ENCODE measurements at places on chromosomes 1 and 21.

- no peak for DNase-seq
These were observed 142.2 kb upstream of the KRTAP19-8 start for GRCh38 chr21:31180256-31181081.

- DNase-seq, result no peak
These were observed 101.7 kb downstream of the ESRRG start for GRCh38 chr1:216621536-216621935.

GRCh38 chr1:145714524-145715111 lies 4.7 kb upstream of the CD160 start:
- no peak for DNase-seq

- no peak for DNase-seq
These were observed 437.8 kb downstream of the LTN1 start for GRCh38 chr21:28554660-28555475.

DNA sequence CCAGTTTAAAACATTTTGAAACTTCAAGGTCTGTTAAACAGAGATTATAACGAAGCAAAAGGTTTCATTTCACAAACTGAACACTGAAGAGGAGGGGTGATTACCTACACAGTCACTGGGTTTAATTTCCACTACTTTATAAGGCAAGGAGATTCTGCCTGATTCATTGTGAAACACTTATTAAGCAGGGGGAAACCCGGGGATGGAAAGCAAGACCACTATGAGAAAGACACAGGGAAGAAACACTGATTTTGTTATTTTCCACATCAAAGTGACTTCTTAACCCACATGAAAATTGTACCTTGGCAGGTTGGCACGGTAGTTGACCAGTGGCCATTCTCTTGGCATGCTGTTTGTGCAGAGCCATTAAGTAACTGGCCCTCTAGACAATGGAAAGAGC lies 8.1 kb upstream of the F5 start:
- DNase-seq, result no peak

DNA sequence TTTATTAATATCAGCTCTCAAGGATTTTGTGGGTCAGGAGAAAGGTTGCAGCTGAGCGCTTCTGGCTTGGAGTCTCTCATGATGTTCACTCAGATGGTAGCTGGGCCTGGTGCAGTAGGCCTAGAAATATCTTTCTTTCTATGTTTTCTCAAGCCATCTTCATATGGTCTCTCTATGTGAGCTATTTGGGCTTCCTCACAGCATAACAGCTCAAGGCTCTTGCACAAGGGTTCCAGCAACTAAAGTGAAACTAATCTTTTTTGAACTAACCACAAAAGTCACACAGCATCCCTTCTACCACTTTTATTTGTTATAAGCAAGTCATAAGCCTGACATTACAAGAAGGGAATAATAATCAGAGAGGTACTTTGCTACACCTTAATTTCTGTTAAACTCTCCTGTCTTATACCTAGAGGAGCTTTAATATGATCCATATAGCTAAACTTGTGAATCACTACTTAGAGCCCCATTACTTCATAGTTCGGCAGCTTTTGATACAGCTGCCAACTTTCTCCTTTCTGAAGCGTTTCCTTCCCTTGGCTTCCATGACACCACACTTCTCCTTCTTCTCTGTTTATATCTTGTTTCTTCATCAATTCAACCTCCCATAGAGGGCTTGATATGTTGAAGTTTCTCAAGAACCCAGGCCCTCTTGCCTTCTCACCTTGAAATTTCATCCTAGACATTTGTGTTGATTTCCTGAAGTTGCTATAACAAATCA lies 720.2 kb downstream of the LTN1 start:
- no peak for DNase-seq

- no peak for DNase-seq
These were observed 146.8 kb downstream of the ZBTB18 start for GRCh38 chr1:244197851-244198375.

- DNase-seq, result peak; percentile 63
These were observed 3.9 kb upstream of the NUAK2 start for GRCh38 chr1:205325334-205325884.

DNA sequence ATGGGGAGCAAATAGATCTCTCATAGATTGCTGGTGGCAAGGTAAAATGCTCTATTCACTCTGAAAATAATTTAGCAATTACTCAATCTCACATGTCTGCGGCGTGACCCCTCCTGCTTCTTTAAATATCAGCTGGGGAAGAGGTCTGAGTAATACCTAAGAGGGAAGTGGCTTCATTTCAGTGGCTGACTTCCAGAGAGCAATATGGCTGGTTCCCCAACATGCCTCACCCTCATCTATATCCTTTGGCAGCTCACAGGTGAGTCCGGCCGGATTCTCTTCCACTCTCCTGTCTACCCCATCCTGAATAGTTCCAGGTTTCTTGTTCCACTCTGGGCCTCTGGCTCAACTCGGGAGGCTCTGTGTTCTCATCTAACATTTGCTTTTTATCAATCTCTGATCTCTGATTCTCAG lies at the start of gene SLAMF7:
SLAMF7 (plus strand) TSS at position 150 of the 414 bp plus-strand sequence; CDS start at position 205, 55 bp downstream.
- peak; percentile 14 for DNase-seq

- no peak for DNase-seq
These were observed 37.2 kb downstream of the ROR1 start for GRCh38 chr1:63810936-63811469.

DNA sequence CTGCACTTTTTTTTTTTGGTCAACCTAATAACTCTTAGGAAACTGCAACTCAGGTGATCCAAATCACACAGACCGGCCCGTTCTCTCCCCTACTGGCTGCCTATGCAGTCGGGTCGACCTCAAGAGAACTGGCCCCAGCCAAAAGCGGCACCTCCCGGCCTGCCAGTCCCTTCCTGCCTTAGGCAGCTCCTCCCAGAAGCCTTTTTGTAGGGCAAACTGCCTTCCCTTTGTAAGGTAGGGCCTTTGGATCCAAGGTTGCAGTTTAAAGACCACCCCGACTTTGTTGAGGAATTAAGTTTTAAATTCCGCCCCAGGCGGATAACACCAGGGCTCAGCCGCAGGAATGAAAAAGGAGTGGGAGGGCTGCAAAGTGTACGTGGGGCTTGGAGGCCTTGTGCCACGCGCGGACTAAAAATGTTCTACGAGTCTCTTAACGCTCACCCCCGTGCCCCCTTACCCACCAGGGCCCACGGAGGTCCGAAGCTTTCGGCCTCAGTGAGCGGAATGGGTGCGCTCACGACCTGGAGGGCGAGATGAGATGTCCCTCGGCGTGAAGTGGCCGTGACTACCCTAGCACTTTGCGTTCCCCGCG lies 642 bp upstream of the ST3GAL3 start:
- DNase-seq, result peak; percentile 34

DNA sequence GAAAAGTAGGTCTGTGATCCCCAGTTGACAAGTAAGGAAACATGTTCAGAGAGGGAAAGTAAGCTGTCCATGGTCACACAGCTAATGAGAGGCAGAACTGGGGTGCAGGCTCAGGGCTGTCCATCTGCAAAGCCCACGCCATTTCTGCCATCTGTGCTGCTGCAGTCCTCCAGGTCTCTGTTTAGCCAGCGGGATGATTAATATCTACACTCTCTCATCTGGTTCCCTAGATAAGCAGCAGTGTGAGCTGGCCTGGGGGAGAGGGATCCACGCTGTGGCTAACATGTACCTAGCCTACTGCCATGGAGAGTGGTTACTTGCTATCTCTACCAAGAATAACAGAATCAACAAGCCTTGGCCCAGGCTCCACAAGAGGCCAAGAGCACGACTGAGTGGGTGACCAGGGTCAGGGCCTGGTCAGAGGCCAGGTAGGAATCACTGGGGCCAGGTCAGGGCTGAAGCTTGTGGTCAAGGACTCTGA lies 75.2 kb downstream of the TRABD2B start:
- no peak for DNase-seq

DNA sequence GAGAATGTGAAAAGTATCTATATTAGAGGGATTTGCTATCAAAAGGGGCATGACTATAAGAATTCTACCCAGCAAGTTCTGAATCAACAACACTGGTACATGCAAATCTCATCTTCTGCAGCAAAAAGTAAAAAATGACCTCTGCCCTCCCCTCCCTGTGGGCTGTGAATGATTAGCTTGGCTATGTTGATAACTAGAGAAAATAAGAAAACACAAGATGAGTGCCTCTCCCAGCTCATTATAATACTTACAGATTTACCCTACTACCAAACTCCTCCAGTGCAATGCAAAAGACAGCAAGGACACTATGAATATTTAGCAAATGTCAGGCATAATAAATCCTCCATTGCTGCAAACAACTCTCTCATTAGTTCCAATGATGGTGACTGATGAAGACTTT lies 102.4 kb downstream of the SLC45A1 start:
- DNase-seq, result no peak

- peak; percentile 86 for DNase-seq
These were observed 55.2 kb downstream of the GPR161 start for GRCh38 chr1:168081373-168082007.

DNA sequence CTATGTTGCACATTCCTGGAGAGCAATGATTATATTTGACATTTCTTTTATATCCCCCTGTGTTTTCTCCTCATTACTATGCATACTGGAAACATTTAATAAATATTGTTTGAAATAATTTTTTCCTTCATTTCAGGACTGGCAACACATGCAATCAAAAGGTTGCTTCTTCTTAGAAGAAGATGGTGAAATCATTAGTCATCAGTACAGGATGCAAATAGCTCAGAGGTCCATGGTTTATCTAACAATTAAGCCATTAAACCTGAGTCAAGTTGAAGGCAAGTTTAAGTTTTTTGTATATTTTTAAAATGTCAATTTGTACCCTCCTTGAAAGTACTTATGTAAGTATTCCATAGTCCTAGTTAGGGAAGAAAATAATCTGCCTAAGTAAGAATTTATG lies 22.5 kb downstream of the EFCAB7 start:
- DNase-seq, result peak; percentile 69

GRCh38 chr21:42463861-42464515 lies 32.0 kb downstream of the RSPH1 start:
- no peak for DNase-seq

GRCh38 chr1:236748268-236748870 lies 46.7 kb upstream of the MTR start:
- DNase-seq, result no peak

DNA sequence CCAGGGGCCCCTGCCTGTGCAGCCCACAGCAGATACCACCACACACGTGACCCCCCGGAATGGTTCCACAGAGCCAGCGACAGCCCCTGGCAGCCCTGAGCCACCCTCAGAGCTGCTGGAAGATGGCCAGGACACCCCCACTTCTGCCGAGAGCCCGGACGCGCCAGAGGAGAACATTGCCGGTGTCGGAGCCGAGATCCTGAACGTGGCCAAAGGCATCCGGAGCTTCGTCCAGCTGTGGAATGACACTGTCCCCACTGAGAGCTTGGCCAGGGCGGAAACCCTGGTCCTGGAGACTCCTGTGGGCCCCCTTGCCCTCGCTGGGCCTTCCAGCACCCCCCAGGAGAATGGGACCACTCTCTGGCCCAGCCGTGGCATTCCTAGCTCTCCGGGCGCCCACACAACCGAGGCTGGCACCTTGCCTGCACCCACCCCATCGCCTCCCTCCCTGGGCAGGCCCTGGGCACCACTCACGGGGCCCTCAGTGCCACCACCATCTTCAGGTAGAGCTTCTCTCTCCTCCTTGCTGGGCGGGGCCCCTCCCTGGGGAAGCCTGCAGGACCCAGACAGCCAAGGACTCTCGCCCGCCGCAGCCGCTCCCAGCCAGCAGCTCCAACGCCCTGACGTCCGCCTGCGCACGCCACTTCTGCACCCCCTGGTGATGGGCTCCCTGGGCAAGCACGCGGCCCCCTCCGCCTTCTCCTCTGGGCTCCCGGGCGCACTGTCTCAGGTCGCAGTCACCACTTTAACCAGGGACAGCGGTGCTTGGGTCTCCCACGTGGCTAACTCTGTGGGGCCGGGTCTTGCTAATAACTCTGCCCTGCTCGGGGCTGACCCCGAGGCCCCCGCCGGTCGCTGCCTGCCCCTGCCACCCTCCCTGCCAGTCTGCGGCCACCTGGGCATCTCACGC lies 51.0 kb downstream of the COL18A1 start:
- no peak for DNase-seq

DNA sequence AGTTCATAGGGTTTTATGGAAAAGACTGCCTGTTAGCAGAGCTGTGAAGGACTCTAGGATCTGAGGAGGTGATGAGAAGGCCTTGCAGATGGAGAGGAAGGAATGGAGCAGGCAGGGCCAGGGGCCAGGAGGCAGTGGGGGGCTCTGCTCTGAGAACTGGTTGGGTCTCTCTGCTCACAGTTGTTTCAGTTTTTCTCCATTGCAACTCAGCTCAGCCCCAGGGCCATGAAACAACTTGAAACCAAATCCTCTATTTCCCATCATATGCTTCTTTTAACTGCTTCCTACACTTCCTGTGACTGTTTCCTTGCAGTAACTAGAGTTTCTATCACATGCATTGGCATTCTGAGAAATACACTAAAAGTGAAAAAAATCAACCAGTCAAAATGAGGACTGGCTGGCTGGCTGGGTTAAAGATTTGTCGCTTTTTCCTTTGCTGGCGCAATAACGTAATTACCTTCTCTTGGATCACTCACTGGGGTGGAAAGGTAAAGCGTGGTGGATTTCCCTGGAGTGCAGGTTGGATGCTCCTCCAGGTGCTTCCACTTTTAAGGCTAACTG lies 172.0 kb downstream of the CDC7 start:
- no peak for DNase-seq

DNA sequence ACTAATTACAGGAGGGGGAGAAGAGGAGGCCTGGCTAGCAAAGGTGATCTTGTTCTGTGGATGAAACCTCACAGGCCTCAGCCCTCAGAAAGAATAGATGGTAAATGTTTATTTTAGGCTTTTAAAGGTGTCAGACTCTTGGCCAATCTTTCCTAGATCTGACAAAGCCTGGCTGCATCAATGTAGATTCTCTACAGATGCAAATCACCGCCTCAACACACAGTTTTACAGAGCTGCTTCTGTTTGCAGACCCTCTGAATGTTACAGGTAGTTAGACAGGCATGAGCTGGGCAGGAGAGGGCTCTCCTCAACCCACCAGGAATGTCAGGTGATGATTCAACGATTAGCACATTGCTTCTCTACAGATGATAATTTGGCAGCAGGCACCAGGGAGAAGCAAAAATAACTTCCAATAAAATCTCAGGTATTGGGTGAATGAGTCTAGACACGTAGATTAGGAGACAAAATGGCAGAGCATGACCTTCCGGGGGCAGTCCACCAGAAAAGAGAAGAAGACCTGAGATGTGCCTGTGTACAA lies 105.4 kb upstream of the VANGL1 start:
- DNase-seq, result no peak

- no peak for DNase-seq
These were observed 1.8 kb downstream of the TAS1R3 start for GRCh38 chr1:1332774-1333480.

DNA sequence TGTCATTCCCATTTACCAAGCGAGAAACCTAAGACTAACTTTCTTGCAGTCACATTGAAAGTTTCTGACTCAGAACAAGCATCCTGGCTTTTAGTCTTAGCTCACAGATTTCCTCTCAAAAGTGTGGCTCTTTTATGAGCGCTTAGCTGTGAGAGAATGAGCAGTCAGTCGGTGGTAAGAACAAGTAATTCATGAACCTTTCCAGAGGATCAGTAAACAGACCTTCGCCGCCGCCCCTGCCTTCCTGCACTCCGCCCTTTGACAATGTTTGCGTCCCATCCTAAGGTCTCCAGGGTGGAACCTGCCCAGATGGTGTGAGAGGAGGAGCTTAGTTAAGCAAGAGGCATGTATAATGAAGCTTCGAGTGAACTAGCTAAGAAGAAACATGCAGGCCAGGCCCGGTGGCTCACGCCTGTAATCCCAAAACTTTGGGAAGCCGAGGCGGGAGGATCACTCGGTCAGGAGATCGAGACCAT lies 142.4 kb downstream of the GLUL start:
- no peak for DNase-seq

- DNase-seq, result peak; percentile 85
These were observed 56.0 kb downstream of the ADARB1 start for GRCh38 chr21:45130324-45130774.

GRCh38 chr1:168287237-168287664 lies 6.6 kb downstream of the TBX19 start:
- DNase-seq, result peak; percentile 68

Data from HCEC 1CT (cell line).